ENCODE measurements at places on chromosomes 13 and 19.

DNA sequence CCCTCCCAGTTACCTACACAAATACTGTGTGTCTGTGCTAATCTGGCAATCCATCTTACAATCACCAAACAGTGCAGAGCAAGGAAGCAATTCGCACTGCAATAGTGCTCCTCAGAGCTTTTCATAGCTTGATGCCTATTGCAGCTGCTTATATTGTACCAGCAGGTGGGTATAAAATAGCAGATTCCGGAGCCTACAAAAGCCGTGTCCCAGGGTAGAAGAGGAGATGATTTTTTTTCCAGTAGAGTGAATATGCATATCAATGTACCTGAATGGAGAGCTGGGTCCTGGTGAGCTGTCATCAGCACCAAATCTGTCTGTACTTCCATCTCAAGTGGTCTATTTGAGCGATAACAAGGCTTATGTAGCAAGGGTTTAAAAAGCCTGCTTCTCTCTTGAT is 668.4 kb downstream of the DIAPH3 start:
- DNase-seq = no peak

- DNase-seq = no peak
Measured at GRCh38 chr19:55283548-55284377, at the start of gene BRSK1. TSS of gene BRSK1 (plus strand) at chr19:55283997. CDS start at chr19:55284443, 446 bp downstream.

GRCh38 chr13:82717249-82717648 is 1165.0 kb downstream of the SLITRK1 start:
- DNase-seq = no peak

DNA sequence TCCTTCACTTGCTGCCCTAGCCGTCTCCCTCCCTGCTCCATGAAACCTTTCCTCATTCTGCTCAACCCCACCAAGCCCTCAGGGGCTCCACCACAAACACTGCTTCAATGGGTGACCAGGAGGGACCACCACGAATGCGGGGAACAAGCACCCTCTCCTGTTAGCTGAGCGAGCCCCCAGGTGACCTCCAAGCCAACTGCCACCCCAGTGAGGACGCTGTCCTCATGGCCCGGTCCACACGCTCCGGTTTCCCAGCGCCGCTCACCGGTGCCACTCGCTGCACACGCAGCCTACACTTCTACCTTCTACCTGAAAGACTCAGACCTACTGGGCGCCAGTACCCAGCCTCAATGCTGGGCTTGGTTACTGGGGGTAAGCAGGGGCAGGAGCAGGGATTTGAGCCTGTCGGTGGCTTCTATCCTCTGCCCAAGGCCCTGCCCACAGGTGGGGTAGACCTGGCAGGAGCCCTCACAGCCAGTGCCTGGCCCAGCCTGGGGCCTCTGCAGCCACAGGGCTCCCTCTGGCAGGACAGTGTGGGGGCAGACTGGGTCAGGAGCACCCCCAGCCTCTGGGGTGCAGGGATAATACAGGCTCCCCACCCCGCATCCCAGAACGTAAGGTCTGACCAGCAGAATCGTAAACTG is 704 bp upstream of the TMEM86B start:
- no peak for DNase-seq

- DNase-seq = no peak
Measured at GRCh38 chr19:7788178-7788932, 25.3 kb downstream of the CLEC4M start.

GRCh38 chr13:77719128-77719527 is 21.6 kb downstream of the SLAIN1 start:
- no peak for DNase-seq

DNA sequence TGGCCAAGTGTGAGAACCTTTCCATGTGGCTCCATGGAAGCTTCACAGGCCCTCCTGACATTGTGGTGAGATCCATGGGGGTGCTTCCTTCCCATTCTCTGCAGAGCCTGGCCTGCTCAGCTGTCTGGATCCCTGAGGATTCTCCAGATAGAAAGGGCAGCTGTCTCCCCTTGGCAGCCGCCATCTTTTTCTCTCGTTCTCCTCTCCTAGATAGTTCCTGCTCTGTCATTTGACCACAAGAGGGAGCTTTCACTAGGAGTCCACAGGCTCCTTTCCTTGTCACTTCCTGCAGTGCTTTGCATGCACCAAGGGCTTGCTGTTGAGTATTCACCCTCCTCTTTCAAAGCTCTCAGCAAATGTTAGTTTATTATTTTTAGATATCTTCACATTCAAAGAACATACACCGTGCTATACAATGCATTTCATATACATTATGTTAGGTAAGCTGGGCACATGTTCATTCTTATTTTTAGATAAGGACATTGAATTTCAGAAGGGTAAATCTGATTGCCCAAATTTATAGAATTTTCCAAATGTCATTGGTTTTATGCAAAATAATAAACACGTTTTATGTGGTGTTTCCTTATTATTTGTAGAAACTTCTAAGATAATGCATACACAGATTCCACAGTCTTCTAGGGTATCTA is 133.2 kb downstream of the FRY start:
- peak; percentile 39 for DNase-seq

- no peak for DNase-seq
Measured at GRCh38 chr13:27035892-27036235, 135.7 kb downstream of the USP12 start.

DNA sequence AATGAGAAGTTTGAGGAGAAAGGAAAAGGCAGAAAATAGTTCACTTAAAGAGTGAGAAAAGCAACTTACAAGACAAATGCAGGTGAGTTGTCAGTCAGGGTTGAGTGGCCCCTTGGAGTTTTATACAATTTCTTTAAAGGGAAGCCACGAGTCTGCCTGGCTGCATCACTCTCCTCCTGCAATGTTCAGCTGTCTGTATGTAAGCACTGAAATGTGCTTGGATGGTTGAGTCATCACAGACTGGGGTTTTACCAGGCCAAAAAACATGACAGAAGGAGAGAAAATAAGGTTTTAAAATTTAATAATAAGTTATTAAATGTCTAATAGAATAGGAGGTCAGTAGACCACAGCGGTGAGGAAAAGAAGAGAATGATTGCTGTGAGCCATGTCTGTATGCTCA is 51.0 kb upstream of the FGF14 start:
- DNase-seq = no peak

DNA sequence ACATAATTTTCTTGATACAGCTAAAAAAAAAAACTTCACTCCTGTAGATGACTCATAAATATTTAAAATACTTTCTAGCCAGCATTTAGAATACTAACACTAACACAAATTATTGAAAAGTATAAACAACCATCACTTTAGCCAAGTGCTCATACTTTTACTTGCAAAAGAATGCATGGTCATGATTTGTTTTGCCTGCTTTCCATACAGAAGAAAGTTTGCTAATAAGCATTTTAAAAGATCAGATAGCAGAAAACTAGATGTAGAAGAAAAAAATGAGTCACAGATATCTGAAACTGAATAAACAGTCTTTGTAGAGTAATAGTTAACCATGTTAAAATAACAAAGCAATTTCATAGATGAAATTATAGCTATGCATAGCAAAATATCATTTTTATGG is 2280.4 kb upstream of the PCDH20 start:
- no peak for DNase-seq

- peak; percentile 85 for DNase-seq
Measured at GRCh38 chr13:21435687-21436151, 23.4 kb downstream of the ZDHHC20 start.

DNA sequence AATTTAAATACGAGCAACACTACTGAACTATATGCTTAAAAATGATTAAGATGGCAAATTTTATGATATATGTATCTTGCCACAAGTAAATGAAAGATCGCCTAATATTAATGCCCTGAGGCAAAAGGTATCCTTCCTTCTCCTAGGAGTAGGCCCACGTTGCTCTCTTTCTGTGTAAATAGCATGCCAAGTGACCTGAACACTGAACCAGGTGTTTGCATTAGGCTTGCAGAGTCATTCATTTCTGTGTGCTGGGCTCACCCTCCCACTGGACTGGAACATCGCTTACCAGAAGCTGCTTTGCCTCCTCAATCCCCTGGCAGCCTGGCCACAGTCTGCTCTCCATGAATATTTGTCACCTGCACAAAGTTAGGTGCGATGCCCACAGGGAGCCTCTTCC is 83.3 kb upstream of the TNFSF11 start:
- DNase-seq = no peak

DNA sequence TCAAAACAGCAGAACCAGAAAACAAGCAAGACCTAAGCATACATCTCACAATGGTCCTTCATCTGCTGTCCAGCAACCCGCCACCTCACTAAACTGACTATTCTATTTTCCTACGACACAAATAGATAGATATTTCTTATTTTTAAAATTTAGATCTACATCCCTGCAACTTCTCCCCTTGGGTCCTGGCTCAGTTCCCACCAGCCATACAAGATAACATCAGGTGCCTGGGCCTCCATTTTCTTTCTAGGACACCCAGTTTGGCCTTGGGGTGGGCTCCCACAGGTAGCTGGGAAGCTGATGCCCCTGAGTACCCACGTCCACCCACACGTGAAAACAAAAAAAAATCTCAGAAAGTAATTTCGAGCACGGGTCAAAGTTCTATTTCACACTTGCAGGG is 47.6 kb downstream of the TGDS start:
- no peak for DNase-seq

DNA sequence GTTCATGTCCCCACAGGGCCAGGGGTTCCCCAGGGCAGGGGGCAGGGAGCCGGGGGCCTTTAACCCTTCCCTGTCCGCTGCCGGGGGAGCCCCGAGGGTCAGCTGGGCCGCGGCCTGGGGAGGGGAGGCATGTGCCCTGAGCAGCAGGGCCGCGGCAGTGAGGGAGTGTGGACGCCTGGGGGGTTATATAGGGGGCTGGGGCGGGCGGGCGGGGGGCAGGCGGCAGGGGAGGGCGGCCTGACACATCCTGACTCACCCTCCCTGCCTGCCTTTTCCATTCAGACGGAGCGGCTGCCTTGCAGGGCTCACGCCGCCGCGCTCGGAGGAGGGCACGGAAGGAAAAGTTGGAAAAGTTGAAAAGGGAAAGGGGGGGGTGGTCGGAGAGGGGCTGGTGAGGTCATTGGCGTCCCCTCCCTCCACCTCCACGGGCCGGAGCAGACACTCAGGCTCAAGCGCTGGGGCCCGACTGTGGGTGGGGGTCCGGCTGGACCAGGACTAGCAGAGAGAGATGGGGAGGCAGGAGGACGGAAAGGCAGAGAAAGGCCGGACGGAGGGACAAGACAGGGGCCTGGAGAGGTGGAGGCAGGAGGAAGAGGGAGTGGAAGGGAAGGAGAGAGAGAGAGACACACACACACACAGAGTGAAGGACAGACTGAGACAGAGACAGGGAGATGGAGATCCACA is at the start of gene IL11:
IL11 (minus strand) TSS at position 159 of the 684 bp plus-strand sequence; CDS start at position 6, 153 bp downstream.
- no peak for DNase-seq

DNA sequence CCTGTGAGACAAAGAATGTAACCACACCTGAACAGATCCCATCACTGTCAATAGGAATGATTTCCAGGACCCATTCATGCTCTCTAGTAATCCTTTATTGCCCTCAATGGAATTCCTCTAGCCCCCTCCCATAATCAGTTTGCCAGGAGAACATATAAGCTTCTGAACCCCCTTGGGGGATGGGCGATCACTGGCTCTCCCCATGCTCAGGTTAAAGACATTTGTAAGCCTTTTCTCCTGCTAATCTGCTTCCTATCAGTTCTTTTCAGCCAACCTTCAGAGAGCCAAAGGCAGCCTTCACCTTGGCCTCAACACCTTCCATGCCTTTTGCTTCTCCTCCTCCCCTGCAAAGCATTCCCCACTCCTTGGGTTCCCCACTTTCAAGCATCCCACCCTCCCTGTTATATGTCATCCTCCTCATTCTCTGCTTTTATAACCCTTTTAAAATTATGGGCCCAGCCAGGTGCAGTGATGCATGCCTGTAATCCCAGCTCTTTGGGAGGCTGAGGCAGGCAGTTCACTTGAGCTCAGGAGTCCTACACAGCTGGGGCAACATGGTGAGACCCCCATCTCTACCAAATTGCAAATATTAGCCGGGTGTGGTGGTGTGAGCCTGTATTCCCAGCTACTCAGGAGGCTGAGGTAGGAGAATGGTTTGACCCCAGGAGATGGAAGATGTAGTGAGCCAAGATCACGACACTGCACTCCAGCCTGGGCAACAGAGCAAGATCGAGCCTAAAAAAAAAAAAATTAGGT is 12.4 kb downstream of the DPRX start:
- no peak for DNase-seq

GRCh38 chr13:113422807-113423519 is 30.3 kb downstream of the ADPRHL1 start:
- DNase-seq = no peak

GRCh38 chr13:106916329-106916976 is 348.5 kb upstream of the ARGLU1 start:
- DNase-seq = no peak

DNA sequence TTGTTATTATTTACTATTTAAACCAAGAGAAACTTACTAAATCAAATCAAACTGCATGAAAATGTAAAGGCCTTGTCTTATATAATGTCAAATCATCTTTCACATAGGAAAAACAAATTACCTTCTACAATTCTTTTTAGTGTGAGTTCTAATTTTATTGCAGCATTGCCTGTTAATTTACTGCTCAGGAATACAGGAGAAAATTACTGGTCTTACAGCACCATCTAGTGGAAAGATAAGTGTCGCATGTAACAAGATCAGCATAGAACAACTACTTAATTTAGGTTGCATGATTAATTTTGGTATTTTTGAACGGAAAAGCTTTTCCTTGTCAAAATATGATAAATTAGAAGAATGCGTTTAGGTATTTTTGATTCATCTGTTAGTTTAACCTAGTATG is 502.7 kb downstream of the UQCRFS1 start:
- DNase-seq = peak; percentile 0

DNA sequence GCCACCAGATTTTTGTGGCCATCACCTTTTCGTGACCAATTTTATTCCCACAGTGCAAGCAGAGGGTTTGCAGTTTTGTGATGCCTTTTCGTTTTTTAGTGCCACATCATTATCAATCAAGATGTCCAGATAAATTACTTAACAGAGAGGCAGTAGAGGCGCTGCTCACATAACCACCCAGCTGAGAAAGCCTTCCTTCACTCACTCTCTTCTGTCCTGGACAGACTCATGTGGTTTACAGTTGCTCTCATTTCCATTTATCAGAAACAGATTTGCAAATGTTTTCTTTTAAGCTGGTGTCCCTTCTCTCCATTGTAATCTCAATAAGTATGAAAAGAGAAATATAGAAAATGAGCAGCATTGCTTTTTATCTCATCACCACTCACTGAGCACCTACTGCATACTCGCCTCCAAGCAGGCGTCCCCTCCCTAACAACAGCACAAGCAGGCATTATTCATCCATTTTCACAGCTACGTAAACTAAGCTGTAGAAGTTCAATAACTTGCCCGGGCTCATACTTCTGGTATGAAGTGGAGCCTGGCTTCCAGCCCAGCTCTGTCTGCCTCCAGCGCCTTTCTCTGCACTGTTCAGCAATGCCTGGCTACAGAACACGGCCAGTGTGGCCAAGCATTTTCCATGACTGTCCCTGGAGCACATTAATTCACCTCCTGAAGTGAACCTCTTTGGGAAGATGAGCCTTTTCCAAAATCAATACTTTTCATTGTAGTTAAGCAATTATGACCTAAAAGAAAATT is 34.6 kb upstream of the KATNAL1 start:
- no peak for DNase-seq

- no peak for DNase-seq
Measured at GRCh38 chr19:824885-825284, 2.8 kb upstream of the AZU1 start.

All from GM12864 (cell line).